ENCODE measurements at places on chromosomes 3 and 15.

DNA sequence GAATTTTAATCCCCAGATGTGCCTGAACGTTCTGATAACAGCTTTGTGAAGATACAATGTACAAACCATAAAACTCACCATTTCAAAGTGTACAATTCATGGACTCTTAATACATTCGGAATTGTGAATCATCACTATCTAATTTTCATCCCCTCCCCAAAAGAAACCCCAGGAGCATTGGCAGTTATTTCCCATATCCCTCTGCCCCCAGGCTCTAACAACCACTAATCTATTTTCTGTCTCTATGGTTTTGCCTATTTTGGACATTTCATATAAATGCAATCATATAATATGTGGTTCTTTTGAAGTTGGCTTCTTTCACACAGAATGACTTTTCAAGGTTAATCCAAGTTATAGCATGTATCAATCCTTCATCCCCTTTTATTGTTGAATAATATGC, 25.3 kb downstream of the PRICKLE2 start:
- no peak for DNase-seq

DNA sequence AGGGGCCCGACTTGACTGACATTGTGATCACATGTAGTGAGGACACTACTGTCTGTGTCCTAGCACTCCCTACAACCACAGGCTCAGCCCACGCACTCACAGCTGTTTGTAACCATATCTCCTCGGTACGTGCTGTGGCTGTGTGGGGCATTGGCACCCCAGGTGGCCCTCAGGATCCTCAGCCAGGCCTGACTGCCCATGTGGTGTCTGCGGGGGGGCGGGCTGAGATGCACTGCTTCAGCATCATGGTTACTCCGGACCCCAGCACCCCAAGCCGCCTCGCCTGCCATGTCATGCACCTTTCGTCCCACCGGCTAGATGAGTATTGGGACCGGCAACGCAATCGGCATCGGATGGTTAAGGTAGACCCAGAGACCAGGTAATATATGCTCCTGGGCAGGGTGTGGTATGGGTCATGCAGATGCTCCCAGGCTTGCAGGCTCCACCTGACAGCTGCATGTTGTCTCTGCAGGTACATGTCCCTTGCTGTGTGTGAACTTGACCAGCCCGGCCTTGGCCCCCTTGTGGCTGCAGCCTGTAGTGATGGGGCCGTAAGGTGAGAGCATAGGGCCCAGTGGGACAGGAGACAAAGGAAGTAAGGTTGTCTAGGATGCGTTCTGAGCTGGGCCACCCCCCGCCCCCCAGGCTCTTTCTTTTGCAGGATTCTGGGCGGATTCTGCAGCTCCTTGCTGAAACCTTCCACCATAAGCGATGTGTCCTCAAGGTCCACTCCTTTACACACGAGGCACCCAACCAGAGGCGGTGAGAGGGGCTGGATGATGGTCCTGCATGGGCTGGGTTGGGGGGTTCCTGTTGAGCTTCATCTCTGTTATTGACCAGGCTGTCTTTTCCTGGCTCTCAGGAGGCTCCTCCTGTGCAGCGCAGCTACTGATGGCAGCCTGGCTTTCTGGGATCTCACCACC, 4.4 kb downstream of the DALRD3 start:
- DNase-seq, result no peak

GRCh38 chr15:40080847-40081246, 27.8 kb downstream of the BMF start:
- DNase-seq, result no peak

DNA sequence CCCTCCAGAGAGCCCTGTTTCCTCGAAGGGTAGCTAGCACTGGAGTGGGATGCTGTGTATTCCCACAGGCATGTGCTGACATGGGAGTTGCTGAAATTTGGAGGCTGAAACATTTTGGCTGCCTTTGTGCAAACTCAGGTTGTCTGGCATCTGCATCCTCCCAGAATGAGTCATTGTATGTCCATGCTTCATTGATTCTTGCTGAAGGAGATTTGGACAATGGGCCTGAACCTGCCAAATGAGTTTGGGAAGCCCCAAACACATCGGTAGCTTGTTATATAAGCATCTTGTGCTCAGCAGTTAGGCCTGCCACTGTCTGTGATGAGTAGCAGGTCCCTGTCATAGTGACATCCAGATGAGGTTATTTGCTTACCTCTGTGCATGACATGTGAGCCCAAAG, 160.0 kb downstream of the IL5RA start:
- peak; percentile 27 for DNase-seq

DNA sequence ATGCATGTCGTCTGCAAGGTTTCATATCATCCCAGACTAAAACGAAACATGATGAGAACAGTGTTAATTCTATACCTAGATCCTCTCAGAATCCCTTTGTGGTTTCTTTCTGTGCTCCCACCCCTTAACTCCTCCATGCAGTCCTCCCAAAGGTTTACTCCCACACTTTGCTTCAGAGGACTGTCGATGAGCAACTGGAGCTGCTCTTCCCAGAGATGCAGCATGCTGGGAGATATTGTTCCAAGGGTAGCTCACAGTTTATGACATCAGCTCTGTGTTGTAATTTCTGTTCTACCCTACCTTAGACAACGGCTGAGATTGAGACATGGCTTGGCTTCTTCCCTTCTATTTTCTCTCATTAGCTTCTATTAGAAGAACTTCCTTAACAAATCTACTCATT, 313.0 kb upstream of the COL8A1 start:
- DNase-seq, result no peak

Measured in thymus (tissue), 14 donors.